Psoas muscle (tissue), 8 donors: ENCODE measurements at places on chromosomes 11 and 22.
A peak's percentile ranks its signal among the peaks of the same experiment; 100 is the strongest.

DNA sequence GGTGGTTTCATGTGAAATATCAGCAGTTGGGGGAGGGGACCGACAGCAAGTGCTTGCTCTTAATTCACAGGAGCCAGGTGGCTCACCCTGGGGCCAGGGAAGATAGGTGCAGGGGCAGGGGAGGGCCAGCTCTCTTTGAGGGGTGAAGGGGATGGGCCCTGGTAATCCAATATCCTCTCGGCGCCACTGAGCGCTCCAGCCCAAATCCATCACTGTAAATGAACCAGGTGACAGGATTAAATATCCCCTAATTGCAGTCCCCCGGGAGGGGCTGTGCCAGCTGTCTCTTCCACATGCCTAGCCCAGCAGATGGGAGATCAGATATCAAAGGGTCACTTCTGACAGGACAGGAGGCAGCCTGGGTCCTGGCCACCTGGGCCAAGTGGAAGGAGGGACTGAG lies 531.8 kb upstream of the CADM1 start:
- DNase-seq, result no peak

- no peak for DNase-seq
These were observed 130.2 kb downstream of the NCAM1 start for GRCh38 chr11:113091481-113091780.

DNA sequence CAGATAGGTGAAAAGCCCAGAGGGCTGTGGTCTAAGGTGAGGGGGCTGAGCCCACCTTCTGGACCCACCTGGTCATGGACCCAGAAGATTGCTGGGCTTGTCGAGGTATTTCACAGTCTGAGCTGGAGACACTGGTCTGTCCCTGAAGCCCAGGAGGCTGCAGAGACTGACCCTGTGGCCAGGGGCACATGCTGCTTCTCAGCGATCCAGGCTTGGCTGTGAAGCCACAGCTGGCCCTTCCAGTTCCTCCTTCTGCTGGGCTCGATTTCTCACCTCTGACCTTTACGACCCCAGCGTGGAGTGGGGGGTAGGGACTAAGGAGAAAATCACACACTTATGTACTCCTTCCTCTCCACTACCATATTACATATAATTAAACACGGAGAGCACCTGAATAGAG lies 88.5 kb downstream of the NECTIN1 start:
- no peak for DNase-seq

DNA sequence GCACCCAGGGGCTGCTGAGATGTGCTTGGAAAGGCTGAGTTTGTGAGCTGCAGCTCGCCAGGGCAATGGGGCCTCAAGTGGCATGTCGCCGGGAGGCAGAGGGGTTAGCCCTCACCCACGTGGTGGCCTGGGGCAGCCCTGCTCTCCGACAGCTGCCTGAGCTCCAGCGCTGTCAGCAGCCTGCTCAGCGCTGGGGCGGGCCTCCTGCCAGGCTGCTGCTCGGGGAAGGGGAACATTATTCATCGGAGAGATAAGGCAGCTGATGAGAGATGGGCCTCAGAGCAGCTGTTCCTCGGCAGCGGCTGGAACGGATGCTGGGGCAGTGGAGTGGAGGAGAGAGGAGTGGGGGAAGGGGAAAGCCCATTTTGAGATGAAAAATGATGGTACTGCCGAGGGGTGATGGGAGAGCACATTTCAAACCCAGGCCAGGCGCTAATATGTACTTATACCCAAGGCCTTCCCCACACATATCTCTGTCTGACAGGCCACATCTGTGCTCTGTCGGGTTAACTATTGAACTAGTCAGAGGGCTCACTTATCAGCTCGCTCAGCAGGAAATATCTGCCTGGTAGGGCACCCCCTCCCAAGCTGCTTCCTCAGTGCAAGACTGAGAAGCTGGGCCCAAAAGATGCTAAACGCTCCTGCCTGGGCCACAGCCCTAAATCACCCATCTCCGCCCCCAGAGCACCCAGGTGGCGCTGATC lies 79.5 kb downstream of the TIMP3 start:
- peak; percentile 60 for DNase-seq

GRCh38 chr11:119310682-119311052 lies 6.3 kb downstream of the MCAM start:
- DNase-seq, result no peak

GRCh38 chr22:28180804-28181731 lies 262.0 kb upstream of the PITPNB start:
- no peak for DNase-seq

GRCh38 chr11:6604081-6604626 lies 580 bp downstream of the ILK start:
- DNase-seq, result no peak

- peak; percentile 34 for DNase-seq
These were observed 22.7 kb upstream of the GRAMD1B start for GRCh38 chr11:123407130-123407995.

DNA sequence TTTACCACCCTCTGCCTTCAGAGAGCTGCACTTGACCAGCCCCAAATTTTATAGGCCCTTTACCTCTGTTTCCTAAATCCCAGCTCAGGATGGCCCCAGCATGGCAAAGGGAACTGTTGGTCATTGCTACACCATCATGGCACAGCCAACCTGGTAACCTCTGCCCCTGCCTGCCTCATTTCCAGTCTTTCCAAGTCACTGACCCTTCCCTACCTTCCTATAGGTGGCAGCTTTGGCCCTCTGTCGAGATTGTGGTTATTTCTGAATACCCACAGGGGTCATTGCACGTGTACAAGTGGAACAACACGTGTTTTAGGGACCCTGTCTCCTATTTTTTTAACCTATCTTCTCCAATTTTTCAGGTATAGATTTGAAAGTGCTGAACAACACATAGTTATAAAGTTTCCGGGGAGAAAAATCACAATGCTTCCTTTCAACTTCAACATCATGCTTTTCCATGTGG lies 2.8 kb downstream of the GALNT18 start:
- DNase-seq, result no peak

DNA sequence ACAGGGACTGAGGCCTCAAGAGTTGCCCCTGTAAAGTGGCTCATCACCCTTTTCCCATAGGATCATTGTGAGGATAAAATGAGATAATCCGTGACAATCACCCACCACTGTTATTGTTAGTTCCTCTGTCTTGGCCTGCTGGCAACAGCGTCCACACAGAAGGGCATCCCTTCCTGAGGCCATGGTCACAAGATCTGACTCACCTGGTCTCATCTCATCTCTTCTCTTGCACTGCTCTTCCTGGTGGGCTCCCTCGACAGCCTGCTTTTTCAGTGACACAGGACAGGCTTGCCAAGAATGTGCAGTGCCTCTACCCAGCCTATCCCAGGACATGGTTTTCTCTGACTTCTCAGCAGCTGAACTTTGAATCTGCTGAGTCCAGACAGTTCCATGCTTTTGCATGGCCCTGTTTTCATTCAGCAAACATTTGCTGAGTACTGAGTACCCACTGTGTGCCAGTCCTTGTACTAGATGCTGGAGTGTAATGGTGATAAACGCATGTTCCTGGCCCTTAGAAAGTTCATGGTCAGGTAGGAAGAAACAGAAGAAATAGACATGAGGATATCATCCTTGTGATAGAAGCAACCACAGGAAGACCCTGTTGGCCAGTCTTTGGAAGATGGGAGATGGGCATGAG lies 3.3 kb downstream of the STX3 start:
- no peak for DNase-seq

DNA sequence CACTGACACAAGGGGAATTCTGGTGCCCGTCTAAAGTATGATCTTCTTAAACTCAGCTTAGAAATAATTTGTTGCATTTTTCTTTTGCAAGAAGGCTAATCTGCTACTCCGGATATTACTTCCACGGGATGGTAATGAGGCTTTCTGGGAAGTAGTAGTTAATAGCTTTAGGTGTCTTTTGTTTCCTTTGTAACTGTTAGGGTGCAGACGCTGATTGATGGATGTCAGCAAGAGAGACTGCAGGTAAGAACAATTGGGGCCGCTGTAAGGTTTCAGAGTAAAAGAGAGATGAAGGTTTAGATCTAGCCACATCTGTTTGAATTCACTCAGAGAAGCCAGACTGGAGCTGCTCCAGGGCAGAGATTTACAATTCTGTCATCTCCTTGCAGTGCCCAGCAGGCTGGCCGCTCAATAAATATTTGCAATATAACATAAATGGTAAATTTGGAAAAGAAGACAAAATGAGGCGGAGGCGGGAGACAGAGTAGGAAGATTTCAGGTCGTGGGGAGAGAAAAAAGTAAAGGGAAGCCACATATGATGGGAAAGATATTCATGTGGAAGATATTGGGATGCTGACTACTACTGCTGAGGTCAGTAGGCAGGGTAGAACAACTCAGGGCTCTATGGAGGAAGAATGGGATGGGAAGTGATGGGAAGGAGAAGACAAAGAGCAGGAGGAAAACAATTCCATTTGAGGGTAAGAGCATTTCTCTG lies 320.5 kb downstream of the AASDHPPT start:
- DNase-seq, result no peak

DNA sequence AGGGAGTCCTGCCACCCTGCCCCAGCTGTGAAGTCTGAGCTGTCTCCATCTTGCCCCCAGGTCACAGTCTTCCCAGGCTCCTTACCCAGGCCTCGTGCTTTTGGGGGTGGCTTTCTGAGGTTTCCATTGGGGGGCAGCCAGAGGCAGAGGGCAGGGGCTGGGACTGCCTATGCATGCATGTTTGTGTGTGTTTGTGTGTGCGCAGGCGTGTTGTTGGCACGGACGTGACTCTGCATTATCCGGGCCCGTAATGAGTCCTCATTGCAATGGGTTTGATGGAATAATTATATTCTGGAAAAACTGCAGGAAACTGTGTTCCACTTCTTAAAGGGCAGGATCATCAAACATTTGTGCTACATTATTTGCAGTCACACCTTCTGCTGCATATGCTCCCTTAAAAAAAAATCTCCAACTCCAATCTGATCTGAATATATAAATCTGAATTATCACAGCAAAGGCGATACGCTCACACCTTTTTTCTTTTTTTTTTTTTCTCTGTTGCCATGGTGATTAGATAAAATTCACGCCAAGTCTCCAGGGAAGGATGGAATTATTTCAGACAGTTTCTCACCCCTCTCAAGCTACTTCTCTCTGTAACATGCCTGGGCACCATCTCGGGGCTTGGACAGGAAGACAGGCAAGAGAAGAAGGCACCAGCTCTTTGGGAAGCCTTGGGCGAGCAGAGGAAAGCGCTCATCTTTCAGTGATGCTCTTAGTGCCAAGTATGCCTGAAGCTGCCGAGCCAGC lies 45.9 kb downstream of the DSCAML1 start:
- DNase-seq, result no peak

DNA sequence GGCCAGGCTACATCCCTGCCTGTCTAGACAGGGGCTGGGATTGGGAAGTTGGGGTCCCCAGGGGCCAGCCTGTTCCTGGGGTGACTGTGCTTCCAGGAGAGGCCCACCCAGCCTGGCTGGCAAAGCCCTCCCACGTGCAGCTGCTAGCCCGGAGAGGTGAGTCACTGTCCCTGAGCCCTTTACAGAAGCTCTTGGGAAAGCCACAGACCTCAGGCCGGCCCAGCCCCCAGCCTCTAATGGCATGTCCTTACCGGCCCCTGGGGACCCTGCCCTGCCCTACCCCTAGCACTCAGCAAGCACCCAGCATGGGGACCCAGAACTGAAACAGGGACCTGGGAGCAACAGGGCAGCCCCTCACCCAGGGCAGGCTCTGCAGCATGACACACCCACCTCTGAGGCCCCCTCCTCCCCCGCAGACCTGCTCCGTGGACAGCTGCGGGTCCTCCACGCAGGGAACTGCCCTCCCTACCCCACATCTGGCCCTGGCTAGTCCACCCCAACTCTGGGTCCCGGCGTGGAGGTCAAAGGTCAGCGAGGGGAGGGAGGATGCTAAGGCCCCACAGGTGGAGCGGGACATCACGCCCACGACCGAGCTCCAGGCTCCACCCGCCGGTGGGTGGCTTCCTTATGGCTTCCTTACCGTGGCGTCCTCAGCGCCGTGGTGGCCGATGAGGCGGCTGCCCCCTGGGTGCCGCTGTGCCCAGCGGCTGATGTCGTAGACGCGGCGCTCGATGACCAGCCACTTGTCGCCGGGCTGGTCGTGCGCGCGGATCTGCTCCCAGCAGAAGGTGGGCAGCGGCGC lies 615 bp downstream of the FADS3 start:
- peak; percentile 85 for DNase-seq

GRCh38 chr22:50700387-50701075 lies 27.9 kb downstream of the SHANK3 start:
- DNase-seq, result no peak

- no peak for DNase-seq
These were observed 588.0 kb downstream of the BUD13 start for GRCh38 chr11:116184763-116185162.

- DNase-seq, result no peak
These were observed 18.0 kb upstream of the DRD2 start for GRCh38 chr11:113493206-113493605.

GRCh38 chr22:37663521-37664140 lies 5.1 kb downstream of the PDXP start:
- peak; percentile 74 for DNase-seq

DNA sequence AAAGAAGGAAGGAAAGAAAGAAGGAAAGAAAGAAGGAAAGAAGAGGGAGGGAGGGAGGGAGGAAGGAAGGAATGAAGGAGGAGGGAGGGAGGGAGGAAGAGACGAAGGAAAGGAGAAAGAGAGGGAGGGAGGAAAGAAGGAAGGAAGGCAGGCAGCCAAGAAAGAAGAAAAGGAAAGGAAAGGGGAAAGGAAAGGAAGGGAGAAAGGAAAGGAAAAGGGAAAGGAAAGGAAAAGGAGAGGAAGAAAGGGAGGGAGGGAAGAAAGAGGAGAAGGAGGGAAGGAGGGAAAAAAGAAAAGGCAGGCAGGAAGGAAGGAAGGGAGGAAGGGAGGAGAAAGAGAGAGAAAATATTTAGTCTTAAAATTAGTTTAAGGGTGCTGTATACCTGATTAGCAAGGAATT lies 704.1 kb downstream of the LUZP2 start:
- no peak for DNase-seq

GRCh38 chr11:125572916-125573315 lies 3.6 kb downstream of the EI24 start:
- DNase-seq, result no peak

GRCh38 chr11:104522650-104523049 lies 358.7 kb upstream of the PDGFD start:
- no peak for DNase-seq

DNA sequence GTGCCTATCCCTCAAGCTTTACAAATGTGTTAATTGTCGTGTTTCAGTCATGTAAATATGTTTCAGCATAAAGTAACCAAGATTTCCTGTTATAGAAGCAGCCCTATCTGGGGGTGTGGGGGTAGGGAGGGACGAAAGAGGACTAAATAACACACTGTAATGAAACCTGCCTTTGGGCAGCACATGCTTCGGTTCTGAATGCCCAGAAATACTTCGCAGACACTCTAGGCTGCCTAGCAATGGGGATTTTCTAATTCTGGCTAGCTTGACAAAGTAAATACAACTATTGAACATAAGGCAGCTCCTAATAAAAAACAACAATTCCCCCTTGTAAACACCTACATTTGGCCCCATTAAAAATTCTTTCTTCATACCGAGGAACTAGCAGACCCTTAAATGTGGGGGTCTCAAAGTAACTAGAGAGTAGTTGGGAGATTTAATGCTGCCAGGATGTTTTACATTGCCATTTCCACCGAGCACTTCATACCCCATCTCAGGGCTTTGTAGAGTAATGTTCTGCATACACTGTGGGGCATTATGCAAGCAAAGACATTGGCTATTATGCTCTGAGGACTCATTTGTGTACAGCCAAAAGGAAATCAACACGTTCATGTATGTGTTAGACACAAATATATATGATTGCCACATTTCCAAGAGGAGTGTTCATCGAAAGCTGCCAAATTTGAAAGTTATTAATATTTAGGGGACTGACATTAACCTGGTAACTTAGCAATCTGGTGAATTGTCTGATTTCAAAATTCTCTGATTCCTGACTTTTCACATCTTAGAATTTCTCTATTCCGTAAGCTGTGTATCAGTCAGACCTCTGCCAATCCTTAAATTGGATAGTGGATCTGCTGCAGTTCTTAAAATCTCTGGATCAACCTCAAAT lies 42.1 kb downstream of the PAX6 start:
- DNase-seq, result no peak
